ENCODE measurements at places on chromosomes 4 and X.

DNA sequence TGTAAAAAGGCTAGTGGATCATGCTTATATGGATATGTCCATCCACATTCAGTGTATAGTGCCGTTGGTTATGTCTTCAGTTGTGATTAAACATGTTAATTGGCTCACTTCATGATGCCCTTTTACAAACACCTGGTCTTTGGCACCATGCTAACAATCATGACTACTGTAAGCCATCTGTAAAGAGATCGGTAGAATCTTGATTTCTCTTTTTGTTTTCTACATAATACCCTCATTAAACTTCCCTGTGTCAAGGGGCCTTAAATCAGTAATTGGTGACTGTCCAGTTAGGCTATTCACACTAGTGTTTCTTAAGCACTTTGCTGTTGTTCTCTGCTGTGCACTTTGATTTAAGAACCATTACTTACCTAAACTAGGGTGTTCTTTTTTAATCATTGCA is 475.2 kb downstream of the RPA4 start:
- DNase-seq, result no peak

GRCh38 chrX:97158269-97158668 is 274.6 kb downstream of the RPA4 start:
- DNase-seq, result no peak

DNA sequence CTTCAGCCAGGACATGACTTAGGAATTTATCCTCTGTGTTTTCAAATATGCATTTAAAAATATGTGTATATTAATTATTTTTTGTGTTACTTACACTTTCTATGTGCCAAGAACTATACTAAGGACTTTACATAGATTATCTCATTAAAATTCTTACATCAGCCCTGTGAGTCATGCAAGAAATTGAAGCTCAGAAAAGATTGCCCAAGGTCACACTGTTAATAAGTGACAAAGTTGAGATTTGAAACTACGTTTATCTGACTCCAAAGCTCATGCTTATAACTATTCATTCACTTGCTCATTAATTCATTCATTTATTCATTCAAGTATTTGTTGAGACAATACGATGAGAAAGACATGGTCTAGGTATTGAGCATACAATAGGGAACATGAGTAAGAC is 62.9 kb upstream of the CHRDL1 start:
- DNase-seq, result no peak

DNA sequence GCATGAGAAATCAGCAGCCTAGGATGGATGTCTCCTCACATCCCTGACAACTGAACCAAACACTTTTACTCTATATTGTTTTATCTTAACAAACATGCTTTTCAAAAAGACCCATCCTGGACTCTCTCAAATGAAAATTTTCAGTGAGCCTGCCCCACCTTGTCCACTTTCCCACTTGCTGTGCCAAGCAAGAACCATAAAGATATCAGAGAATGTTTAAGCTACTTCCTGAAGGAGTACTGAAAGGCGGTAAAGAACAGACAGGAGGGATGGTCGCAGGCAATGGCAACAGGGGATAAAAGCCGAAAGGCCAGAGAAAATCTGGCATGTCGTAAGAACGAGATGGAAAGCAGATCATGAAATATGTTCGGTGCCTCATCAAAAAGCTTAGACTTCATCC is 10.5 kb downstream of the APBB2 start:
- no peak for DNase-seq

GRCh38 chrX:131802836-131803626 is 220.1 kb upstream of the STK26 start:
- DNase-seq, result no peak

DNA sequence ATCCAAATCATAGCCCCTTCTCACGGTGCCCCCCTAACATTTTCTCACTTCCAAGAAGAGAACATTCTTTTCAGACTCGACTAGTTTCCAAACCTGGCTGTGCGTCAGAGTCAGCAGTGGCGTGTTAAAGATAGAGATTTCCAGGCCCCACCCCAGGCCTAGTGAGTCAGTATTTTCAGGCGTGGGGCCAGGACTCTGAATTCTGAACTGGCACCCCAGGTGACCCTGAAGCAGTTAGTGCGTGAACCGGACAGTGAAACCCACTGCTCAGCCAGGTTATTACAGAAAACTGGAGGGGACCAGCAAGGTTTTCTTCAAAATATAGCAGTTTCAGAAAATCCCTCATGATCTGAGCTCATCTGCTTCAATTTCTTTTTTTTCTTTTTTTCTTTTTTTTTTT is 35.0 kb upstream of the BCOR start:
- no peak for DNase-seq

GRCh38 chr4:121968859-121969258 is 17.0 kb upstream of the TRPC3 start:
- no peak for DNase-seq

- no peak for DNase-seq
Measured at GRCh38 chr4:20844311-20844710, 144.1 kb downstream of the PACRGL start.

All from SIG-M5 (cell line).